ENCODE measurements at places on chromosomes 12 and 14.

GRCh38 chr12:92242907-92243306 is 97.3 kb upstream of the BTG1 start:
- no peaks in the 10 kb centered on the region for H3K36me3 ChIP-seq
- no peak overlapping the region for H3K4me3 ChIP-seq
- no peaks in the 10 kb centered on the region for H3K27me3 ChIP-seq
- DNase-seq = no peak
- no peaks in the 10 kb centered on the region for H3K4me1 ChIP-seq

DNA sequence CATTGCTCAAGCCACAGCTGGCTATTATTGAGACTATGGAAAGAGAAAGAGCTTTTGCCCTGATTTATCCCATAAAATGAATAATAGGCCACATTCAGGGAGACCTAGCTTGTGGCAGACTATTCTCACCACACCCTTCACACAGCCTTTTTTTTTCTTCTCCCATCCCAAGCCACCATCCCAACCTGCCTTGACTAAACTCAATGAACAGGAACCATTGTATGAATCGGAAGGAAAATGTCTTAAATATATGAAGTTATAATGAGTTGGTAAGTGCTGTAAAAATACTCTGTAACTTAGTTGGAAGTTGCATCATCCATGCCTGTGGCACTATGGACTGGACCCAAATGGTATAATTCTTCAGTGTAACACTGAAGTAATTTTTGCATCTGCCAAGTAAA is 338.4 kb downstream of the RAD51B start:
- H3K4me3 ChIP-seq = no peak overlapping the region
- no peaks in the 10 kb centered on the region for H3K4me1 ChIP-seq

DNA sequence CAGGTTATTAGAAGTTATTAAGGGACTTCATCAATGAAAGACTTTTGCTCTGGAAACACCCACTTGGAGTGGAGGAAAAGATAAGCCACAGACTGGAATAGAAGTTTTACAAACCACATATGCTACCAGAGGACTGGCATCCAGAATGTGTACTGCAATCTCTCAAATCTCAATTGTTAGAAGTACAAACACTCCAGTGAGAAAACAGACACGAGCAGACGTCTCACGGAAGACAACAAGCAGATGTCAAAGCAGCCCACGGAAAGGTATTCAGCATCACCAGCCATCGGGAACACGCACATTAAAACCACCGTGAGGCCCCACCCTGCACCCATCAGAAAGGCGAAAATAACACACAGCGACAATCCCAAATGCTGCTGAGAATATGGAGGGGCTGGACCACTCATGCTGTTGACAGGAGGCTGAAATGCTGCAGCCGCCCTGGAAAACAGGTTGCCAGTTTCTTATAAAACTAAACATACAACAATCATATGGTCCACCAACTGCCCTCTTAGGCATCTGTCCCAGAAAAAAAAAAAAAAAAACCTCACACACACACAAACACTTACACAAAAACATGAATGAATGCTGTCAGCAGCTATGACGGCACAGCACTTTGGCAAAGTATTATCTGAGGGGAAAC is 131.9 kb upstream of the SFSWAP start:
- H3K4me3 ChIP-seq = no peak overlapping the region
- DNase-seq = no peak
- H3K36me3 ChIP-seq = no peaks in the 10 kb centered on the region
- no peaks in the 10 kb centered on the region for H3K27me3 ChIP-seq
- no peak overlapping the region for H3K27ac ChIP-seq

DNA sequence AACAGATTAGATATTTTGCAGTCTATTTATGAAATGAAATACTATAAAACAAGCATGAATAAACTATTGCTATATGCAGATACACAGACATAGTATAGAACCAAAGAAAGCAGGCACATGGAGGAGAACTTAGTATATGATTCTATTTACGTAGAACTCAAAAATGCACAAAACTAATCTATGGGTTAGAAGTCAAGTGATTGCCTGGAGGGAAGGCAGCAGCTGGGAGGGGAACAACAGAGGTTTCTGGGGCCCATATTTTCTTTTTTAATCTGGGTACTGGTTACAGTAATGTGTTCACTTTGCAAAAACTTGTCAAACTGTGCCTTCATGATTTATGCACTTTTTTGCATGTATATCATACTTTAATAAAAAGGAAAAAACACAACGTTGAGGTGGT is 202.0 kb downstream of the BCAT1 start:
- no peaks in the 10 kb centered on the region for H3K36me3 ChIP-seq
- H3K4me3 ChIP-seq = no peak overlapping the region
- DNase-seq = no peak
- no peaks in the 10 kb centered on the region for H3K4me1 ChIP-seq
- H3K27me3 ChIP-seq = no peaks in the 10 kb centered on the region

DNA sequence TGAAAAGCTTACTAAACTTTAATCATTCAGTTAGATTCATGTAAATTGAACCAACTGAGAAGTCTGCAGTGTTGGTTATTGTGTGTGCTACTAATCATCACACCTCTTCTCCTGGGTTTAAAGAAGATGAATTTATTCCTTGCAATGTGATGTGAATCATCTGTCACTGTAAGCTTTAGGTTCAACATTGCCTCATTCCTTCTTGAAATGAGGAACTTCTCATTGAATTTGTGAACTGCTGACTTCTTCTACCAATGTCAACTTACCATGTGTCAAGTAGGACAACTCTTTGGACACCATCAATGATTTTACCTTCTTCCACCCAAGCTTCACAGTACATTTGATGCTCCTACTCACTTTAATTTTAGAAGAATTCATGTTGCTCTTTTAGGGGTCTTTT is 17.4 kb upstream of the PRB2 start:
- no peaks in the 10 kb centered on the region for H3K4me1 ChIP-seq
- H3K36me3 ChIP-seq = no peaks in the 10 kb centered on the region
- no peaks in the 10 kb centered on the region for H3K27me3 ChIP-seq
- H3K27ac ChIP-seq = no peak overlapping the region

Data from thymus (tissue), 14 donors.